NCI-H2029 treated with DMSO at 0.1 percent for 48 hours (cell line): ENCODE measurements at places on chromosomes 6 and 20.

- no peak for DNase-seq
Measured at GRCh38 chr6:98137391-98137790, 697.0 kb upstream of the POU3F2 start.

- no peak for DNase-seq
Measured at GRCh38 chr6:3119040-3119723, 671 bp downstream of the BPHL start.

DNA sequence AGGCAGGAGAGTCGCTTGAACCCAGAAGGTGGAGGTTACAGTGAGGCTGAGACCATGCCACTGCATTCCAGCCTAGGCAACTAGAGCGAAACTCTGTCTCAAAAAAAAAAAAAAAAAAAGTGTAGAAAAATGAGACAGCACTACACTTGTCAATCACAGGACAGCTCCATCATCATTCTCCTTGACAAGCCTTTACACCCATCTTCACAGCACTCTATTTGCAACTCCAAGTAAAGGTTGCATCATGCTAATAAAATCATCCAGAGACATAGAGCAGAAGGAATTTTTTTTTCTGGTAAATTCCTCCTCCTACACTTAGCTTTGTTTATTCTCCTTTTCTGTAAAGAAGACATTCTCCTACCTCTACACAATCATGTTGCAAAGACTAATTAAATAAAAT, 791.0 kb upstream of the HS3ST5 start:
- DNase-seq, result no peak

DNA sequence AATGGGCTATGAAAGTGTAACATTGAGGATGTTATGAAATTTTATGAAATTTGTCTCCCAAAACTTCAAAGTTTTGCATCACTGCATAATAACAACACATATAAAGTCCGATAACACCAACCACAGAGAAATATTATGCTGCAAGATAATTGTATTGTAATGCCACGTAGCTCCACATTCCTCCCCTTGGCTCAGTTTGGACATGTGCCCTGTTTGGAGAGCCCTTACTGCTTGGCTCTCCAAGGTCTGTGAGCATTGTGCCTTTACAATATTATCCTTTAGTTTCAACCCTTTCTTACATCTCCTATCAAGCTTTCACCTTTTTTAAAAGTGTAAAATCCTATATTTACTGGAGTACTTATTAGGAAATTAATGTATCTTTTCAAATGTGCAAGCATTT, 10.8 kb downstream of the HBS1L start:
- no peak for DNase-seq

DNA sequence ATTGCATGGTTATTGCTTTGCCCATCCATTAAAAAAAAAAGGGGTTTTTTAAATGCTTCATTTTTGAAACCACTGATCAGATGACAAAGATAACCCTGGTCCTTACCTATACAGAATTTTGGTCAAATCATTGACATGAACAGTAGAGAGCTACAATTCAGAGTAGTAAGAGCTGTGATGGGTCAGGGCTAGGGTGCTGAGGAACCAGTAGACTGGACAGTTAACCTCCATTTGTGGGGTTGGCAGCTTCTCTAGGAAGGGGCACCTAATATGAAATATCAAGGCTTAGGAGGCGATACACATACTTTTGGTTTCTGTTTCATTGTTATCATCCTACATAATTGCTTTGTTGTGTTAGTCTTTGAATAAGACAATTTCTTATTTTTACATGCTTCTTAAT, 55.1 kb downstream of the ORC3 start:
- peak; percentile 41 for DNase-seq

DNA sequence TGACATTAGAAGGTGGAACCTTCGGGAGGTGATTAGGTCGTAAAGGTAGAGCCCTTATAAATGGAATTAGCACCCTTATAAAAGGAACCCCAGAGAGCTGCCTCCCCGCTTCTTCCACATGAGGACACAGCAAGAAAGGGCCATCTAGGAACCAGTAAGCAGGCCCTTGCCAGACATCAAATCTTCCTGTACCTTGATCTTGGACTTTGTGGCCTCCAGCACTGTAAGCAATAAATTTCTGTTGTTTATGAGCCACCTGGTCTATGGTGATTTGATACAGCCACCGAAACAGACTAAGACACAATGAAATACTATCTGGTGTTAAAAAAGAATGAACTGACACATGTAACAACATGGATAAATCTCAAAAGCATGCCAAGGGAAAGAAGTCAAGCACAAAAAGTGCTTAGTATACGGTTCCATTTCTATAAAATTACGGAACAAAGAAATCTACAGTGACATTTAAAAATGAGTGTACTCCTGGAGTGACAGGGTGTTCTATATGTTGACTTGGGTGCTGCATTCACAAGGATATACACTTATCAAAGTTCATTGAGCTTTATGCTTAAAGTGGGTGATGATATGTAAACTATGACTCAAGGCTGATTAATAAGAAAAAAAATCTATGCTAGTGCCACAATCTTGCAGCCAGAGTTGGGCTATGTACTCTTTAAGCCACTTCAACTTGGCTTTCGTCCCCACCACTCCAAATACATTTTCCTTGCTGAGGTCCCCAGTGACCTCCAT, 18.4 kb downstream of the SERPINB1 start:
- DNase-seq, result no peak

GRCh38 chr6:41850861-41851260, 44.3 kb downstream of the USP49 start:
- DNase-seq, result no peak

DNA sequence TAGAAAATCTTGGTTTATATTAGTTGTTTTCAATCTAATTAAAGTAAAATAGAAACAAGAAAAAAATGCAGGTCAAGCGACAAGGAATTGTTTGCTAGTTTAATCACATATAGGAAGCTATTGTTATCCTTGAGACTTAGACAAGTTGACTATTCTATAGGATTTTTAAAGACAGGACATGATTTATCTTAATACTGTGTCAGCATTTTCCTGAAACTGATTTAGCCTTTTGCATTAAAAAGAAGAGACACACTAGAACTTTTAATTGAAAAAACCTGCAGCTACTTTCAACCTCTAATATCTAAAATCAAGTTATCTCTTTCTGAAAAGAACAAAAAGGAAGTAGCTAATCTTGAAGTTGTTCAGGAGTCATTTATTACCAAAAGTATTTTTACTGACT, 246.2 kb downstream of the PHF3 start:
- DNase-seq, result no peak

DNA sequence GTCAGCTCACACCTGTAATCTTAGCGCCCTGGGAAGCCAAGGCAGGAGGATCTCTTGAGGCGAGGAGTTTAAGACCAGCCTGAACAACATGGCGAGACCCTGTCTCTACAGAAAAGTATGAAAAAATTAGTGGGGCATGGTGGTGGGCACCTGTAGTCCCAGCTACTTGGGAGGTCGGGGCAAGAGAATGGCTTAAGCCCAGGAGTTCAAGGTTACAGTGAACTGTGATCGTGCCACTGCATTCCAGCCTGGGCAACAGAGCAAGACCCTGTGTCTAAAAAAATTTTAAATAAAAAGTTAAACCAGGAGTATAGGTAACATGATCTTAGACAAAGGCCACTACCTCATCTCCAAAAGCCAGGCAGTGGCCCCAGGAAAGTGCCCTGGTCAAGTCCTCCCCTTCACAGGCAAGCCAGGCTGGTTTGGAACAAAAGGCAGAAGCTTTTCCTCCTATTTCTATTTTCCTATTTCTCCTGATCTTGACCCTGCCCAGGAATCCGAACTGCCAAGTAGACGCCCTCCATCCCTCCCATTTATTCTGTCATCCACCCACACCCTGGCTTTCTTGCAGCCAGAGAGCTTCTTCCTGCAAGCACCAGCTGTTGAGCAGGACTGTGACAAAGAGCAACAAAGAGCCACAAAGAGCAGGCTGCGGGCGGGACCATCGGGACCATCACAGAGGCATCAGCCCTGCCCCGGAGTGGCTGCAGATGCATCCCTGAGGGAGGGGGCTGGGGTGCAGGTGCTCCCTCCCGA, 149.9 kb upstream of the AFDN start:
- DNase-seq, result no peak
